ENCODE measurements at places on chromosomes 2 and 18.

DNA sequence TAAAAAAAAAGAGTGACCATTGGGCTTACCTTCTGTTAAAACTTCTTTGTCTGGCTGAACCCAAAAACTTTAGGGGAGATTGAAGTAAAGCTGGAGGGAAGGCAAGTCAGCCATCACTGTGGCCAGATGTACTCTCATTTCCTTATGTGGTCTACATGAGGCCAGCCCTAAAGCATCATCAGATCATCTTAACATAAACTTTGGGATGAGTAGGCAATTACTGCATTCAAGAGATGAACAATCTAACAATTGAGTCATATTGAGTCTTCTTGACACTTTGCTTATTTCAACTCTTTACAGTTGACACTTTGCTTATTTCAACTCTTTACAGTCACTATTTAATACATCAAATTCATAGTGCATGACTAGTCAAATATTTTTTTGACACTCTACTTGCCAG lies 155.6 kb downstream of the QPCT start:
- no peak for DNase-seq

DNA sequence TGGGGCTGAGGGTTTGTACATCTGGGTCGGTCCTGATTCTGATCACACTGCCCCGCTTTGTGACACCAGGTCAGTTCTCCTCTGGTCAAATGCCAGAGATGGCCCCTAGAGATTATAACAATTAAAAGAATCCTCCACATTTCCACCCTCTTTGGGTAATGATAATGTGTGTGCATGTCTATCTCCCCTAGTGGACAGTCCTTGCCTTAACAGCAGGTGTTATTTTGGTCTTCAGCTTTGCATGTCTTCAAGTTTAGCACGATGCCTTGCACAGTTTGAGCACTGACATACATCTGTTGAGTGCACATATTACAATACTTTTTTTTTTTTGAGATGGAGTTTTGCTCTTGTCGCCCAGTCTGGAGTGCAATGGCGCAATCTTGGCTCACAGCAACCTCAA lies 25.7 kb upstream of the COX7A2L start:
- DNase-seq = no peak

- DNase-seq = no peak
These were observed 44.0 kb upstream of the STK17B start for GRCh38 chr2:196215376-196215775.

- DNase-seq = no peak
These were observed 122.2 kb upstream of the SMAD7 start for GRCh38 chr18:49072940-49073339.

DNA sequence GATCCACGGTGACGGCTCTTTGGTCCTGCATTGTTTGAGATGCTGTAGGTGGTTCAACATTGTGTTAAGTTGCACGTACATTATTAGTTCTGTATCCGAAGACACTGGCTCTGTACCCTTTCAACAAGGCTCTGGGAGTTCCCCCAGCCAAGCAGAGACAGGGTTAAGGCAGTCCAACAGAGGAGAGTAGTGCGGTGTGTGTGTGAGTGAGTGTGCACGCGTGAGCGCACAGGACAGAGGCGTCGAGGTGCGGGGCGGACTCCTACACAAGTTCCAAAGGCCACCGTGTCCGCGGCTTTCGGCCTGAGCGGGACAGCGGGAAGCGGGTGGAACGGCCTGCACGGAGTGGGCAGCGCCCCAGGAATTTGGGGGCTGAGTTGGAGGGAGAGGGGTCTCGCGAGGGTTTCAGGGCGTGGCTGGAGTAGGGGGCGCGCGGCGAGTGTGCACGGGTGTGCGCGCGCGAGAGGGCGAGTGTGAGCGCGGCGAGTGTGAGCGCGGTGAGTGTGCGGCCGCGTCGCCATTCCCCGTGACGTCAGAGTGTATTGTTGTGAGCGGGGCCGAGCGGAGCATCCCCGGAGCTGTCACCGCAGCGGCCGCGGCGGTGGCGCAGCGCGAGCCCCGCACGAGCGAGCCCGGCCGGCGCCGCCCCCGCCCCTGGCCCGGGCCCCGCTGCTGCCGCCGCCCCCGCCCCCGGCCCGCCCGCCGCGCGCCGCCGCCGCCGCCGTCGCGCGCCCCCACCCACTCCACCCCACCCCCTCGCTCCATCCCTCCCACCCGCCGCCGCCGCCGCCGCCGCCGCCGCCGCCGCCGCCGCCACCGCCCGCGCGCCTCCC lies at the start of gene ASXL3:
Gene ASXL3, plus strand, starts transcription at position 535 of the 833 bp plus-strand sequence. CDS start 413 bp downstream, outside the sequence.
- DNase-seq = no peak

DNA sequence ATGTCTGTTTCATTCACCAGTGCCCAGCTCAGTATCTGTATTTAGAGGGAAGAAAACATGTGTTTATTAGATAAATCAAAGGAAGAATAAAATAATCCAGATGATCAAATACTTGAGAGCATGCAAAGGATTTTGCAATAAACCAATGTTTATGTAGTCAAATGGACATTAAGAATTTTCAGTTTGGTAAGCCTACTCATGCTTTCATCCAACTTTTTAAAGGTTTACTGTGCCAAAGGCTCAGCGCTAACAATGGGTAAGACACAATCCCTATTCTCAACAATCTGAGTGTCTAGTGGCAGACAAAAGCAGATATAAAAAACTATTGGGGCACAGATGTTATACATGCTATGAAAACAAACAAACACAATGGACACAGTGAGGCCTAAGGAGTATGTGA lies 26.3 kb downstream of the GRB14 start:
- DNase-seq = no peak

DNA sequence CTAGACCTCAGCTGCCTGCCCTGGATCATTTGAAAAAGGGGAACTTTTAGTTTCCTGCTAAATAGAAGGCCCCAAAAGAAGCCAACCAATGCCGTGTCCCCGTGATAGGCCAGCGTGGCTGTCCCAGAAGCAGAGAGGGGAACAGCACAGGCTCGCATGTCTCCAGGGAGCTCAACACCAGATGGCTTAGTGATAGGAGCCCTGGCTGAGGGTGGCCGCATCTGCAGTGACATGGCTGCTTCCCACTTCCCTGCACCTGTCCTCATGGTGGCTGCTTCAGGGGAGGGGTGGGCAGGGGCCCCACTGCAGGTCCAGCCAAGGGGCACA lies 79.6 kb downstream of the MBP start:
- no peak for DNase-seq

- no peak for DNase-seq
These were observed 6.2 kb upstream of the TMEM87B start for GRCh38 chr2:112048887-112049286.

GRCh38 chr2:124283096-124283495 lies 258.0 kb downstream of the CNTNAP5 start:
- no peak for DNase-seq

GRCh38 chr2:189841019-189841418 lies 56.8 kb downstream of the PMS1 start:
- DNase-seq = no peak

GRCh38 chr2:186868344-186868743 lies 19.4 kb upstream of the ZSWIM2 start:
- no peak for DNase-seq

- DNase-seq = no peak
These were observed 607.1 kb downstream of the ADCYAP1 start for GRCh38 chr18:1511619-1512311.

All from stimulated activated CD4-positive, alpha-beta T cell treated with anti-CD3 and anti-CD28 coated beads, Interleukin-1b, Interleukin-23, amount 100 ng/mL, for 1 hour (primary cell).